Astrocyte (in vitro differentiated cells and primary cell): ENCODE measurements at places on chromosomes 1 and 21. TPM values are rescaled to one million over a fixed set of nuclear protein-coding genes. Genes with fewer than 3 reads are reported as not detected.

DNA sequence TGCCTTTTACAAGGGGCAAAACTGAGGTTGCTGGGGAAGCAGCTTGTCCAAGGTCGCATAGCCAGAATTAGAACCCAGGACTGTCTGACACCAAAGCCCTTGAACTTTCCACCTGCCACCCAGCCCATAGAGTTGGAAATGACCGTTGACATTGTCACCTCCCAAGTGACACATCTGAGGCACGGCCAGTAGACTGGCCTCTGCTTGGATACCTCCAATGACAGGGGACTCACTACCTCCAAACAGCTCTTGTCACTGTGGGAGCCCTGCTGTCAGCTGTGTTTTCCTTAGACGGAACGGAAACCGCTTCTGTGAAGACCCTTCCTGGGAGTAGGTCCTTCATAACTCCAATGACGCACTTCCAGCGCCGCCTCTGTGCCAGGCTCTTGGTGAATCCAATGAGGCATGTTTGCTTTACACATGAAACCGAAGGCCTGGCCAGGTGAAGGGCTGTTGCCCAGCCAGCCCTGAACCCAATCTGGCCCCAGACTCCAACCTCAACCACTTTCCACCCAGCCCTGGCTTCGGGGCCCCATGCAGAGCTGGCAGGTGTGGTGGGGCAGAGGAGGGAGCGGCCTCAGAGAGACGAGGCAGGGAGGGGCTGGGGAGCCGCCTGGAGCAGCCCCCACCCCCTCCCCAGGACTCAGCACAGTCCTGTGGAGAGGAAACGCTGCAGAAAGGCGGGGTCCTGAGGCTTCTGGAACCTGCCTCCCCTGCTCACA, 109.2 kb upstream of the IFFO2 start:
- no peak for DNase-seq
- no peaks in the 10 kb centered on the region for H3K36me3 ChIP-seq
- H3K4me3 ChIP-seq = no peak overlapping the region
- peaks cover 21% of the 10 kb centered on the region for H3K4me1 ChIP-seq
- H3K27me3 ChIP-seq = no peaks in the 10 kb centered on the region

- no peaks in the 10 kb centered on the region for H3K4me1 ChIP-seq
- H3K36me3 ChIP-seq = no peaks in the 10 kb centered on the region
- H3K4me3 ChIP-seq = no peak within 1 kb of the TSS
- no peaks in the 10 kb centered on the region for H3K27me3 ChIP-seq
Observed at GRCh38 chr1:110872745-110873720, at the start of gene CD53. Gene CD53 (plus strand): TSS chr1:110873148. CDS start chr1:110891409, 18,261 bp downstream.

DNA sequence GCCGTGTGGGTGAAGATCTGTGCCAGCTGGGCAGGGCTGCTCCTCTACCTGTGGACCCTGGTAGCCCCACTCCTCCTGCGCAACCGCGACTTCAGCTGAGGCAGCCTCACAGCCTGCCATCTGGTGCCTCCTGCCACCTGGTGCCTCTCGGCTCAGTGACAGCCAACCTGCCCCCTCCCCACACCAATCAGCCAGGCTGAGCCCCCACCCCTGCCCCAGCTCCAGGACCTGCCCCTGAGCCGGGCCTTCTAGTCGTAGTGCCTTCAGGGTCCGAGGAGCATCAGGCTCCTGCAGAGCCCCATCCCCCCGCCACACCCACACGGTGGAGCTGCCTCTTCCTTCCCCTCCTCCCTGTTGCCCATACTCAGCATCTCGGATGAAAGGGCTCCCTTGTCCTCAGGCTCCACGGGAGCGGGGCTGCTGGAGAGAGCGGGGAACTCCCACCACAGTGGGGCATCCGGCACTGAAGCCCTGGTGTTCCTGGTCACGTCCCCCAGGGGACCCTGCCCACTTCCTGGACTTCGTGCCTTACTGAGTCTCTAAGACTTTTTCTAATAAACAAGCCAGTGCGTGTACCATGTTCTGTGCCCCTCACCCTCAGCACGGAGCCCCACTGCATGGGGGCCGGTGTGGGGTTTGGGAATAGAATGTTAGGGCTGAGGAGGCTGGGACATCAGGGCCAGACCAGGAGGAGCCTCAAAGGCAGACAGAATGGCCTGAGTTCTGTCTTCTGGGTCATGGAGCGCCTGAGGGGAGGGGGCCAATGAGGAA, 21.3 kb downstream of the SERINC2 start:
- DNase-seq = no peak
- H3K27ac ChIP-seq = no peak overlapping the region
- H3K36me3 ChIP-seq = no peaks in the 10 kb centered on the region
- no peaks in the 10 kb centered on the region for H3K4me1 ChIP-seq

DNA sequence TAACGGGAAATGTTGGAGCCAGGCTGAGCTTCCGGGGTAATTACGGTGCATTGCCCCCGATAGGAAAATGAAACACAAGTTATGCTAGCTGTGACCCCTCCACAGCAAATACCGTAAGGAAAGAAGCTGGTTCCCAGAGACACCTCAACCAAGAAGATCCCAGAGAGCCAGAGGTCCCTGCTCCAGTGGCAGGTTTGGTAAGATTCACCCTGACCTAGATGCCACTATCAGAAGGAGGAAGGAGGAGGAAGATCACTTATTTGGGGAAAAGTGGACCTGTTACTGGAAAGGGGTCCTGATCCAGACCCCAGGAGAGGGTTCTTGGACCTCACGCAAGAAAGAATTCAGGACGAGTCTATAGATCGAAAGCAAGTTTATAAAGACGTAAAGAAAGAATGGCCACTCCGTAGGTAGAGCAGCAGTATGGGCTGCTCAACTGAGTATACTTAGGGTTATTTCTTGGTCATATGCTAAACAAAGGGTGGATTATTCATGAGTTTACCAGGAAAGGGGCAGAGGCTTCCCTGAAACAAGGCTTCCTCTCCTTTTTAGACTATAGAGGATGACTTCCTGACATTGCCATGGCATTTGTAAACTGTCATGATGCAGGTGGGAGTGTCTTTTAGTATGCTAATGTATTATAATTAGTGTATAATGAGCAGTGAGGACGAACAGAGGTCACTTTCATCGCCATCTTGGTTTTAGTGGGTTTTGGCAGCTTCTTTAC, 7.5 kb upstream of the CAPN9 start:
- no peaks in the 10 kb centered on the region for H3K36me3 ChIP-seq
- H3K27me3 ChIP-seq = peaks cover 3% of the 10 kb centered on the region
- no peak overlapping the region for H3K4me3 ChIP-seq
- DNase-seq = no peak
- no peaks in the 10 kb centered on the region for H3K4me1 ChIP-seq

Gene MIXL1
- total RNA-seq = 0.16 TPM in 1 of 2 replicates, not detected in the other

Gene DIRAS3
- 0.52 and 1.3 TPM in 2 replicates for total RNA-seq

- H3K4me3 ChIP-seq = peak overlapping the region; percentile 91
- no peaks in the 10 kb centered on the region for H3K27me3 ChIP-seq
- peak; percentile 89 for DNase-seq
- H3K36me3 ChIP-seq = peaks cover 13% of the 10 kb centered on the region
- H3K4me1 ChIP-seq = peaks cover 18% of the 10 kb centered on the region
- H3K27ac ChIP-seq = peak overlapping the region; percentile 94
Observed at GRCh38 chr1:112957133-112957812, 1.3 kb upstream of the SLC16A1 start.

Gene PLA2G2C
- not detected in 2 replicates for total RNA-seq

Gene ZMYND12
- 0.23 TPM in 1 of 2 replicates, not detected in the other for total RNA-seq

- H3K36me3 ChIP-seq = no peaks in the 10 kb centered on the region
- no peaks in the 10 kb centered on the region for H3K27me3 ChIP-seq
- H3K4me1 ChIP-seq = peaks cover 28% of the 10 kb centered on the region
- DNase-seq = no peak
- H3K27ac ChIP-seq = no peak overlapping the region
- H3K4me3 ChIP-seq = no peak overlapping the region
Observed at GRCh38 chr21:14878971-14879370, 185.8 kb downstream of the NRIP1 start.

DNA sequence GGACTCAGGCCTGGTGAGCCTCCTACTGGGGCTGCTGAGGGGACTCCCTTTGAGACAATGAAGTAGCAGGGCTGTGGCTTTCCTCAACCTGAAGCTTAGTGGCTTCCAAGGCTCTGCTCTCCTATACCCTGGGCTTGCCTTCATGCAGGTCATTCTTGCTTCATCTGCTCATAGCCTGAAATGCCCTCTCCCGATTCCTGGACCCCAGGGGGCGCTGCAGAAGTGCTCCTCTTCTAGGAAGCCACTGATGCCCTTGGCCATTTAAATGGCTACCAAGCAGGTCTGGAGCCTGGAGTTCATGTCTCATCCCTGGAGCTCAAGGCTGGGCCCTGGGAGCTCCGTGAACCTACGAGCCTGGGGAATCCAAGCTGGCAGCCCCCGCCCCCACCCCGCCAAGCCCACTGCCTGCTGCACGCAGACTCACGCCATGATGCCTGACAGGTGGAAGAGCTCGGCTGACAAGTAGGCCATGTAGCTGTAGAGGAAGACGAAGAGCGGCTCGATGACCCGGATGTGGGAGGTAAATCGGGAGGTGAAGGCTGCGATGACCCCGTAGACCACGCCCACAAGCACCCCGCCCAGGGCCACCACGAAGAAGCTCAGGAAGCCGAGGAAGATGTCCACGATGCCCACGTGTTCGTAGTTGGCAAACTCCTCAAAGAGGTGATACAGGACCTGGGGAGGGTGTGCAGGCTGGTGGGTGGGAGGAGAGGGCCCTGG, 45.7 kb downstream of the SLC9A1 start:
- H3K27me3 ChIP-seq = no peaks in the 10 kb centered on the region
- H3K27ac ChIP-seq = no peak overlapping the region
- H3K36me3 ChIP-seq = peaks cover 3% of the 10 kb centered on the region

DNA sequence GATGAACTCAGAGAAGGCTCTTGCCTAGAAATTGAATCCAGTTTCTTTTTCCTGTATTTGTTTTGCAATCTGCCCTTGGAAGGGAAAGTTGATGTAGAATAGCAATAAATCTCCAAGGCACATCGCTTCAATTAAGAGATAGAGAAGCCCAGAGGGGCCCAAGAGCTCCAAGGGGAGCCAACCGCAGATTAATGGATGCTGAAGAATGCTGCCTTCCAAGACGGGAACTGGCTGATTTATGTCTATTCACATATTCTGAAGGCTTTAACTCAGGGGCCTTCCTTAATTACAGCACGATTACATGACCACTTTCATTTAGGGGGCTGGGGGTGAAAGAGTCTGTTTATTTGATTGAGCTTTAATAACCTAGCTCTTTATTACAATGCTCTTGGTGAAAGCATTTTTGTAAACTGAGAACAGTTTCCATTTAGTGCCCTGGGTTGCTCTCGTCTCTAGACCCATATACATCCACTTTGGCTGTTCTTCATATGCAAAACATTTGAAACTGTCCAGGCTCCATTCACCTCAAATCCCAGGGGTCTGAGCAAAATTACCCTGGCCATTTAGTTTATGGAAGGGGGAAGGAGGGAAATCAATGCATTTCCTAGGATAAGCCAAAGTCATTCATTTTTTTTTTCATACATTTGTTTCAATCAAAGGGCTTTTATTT, 87.4 kb upstream of the CLDN14 start:
- H3K36me3 ChIP-seq = no peaks in the 10 kb centered on the region
- no peak overlapping the region for H3K4me3 ChIP-seq
- H3K27ac ChIP-seq = no peak overlapping the region
- peaks cover 28% of the 10 kb centered on the region for H3K27me3 ChIP-seq
- H3K4me1 ChIP-seq = no peaks in the 10 kb centered on the region

GRCh38 chr1:188641566-188642211, 1812.9 kb downstream of the PLA2G4A start:
- H3K4me1 ChIP-seq = no peaks in the 10 kb centered on the region
- no peak overlapping the region for H3K4me3 ChIP-seq
- DNase-seq = no peak
- H3K27me3 ChIP-seq = no peaks in the 10 kb centered on the region

DNA sequence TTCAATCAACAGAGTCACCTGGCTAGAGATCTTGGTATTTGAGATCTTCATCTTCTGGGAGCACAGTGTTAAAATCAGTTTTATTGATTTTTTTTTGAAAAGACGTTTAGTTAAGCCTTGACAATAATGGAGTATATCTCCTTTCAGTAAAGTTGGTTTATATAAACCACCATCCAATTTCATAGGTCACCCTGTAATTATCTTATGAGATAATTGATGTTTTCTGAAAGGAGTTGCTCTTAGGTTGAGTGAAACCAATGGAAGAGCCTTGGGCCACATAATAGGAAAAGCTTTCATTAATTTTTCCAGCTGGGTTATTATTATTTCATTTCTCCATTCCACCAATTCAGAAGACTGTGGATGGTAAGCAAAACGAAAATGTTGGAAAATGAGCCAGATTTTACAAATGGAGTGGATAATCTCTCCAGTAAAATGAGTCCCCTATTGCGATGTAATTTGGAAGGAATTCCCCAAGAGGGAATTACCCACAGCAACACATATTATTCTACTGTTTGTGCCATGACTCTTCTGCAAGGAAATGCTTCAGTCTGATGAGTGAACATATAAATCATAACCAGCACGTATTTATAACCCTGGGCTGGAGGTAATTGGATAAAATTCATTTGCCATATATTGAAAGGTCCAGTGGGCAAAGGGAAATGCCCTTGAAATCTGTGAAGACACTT, 46.2 kb upstream of the TINAGL1 start:
- peak; percentile 47 for DNase-seq
- no peaks in the 10 kb centered on the region for H3K27me3 ChIP-seq
- no peaks in the 10 kb centered on the region for H3K36me3 ChIP-seq
- no peak overlapping the region for H3K27ac ChIP-seq
- peaks cover 15% of the 10 kb centered on the region for H3K4me1 ChIP-seq

DNA sequence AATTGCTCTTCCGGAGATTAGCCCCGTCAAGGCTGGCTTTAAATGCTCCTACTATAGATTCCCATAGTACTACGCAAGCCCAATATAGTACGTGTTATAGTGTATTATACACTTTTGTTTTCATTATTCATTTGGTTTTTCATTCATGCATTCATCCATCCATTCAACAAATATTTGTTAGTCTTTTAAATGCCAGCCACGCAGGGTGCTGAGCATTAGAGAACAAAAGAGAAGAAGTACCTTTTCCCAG, 513 bp upstream of the RAB3GAP2 start:
- H3K36me3 ChIP-seq = no peaks in the 10 kb centered on the region
- peak overlapping the region; percentile 88 for H3K4me3 ChIP-seq
- no peaks in the 10 kb centered on the region for H3K27me3 ChIP-seq

- no peaks in the 10 kb centered on the region for H3K36me3 ChIP-seq
- H3K27me3 ChIP-seq = no peaks in the 10 kb centered on the region
Observed at GRCh38 chr1:223231011-223231572, 88.0 kb upstream of the TLR5 start.

GRCh38 chr1:178284058-178284457, 190.2 kb downstream of the RASAL2 start:
- H3K27ac ChIP-seq = no peak overlapping the region
- no peaks in the 10 kb centered on the region for H3K27me3 ChIP-seq
- no peak overlapping the region for H3K4me3 ChIP-seq
- H3K36me3 ChIP-seq = no peaks in the 10 kb centered on the region
- no peak for DNase-seq

Gene PDC
- total RNA-seq = not detected in 2 replicates

DNA sequence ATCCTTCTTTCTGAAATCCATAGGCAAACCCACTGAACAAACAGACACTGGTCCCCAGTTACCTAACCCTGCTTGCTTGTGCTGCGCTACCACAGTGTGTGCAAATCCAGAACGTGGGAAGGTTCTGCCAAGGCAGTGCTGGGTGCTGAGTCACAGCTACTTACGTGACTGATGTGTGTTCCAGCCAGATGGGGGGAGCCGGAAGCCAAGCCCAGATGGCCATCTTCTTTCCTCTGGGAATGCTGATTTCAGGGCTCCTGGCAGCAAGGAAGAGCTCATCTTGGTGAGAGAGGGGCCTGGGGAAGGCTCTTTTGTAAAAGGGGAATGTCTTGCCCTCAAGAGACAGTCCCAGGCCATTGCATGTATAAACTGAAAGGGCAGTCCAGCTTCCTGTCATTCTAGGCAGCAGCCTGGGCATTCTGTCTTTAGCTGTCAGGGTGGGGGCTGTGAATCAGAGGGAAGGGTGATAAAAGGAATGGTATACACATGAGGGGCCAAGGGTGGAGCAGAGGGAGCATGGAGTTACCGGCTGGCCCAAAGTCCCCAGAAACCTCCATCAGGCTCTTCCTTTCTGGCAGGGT, 54.1 kb downstream of the CD46 start:
- H3K4me3 ChIP-seq = no peak overlapping the region
- H3K4me1 ChIP-seq = peaks cover 14% of the 10 kb centered on the region
- no peaks in the 10 kb centered on the region for H3K27me3 ChIP-seq
- H3K27ac ChIP-seq = peak overlapping the region; percentile 59
- no peaks in the 10 kb centered on the region for H3K36me3 ChIP-seq
